ENCODE measurements at places on chromosomes 2 and 18. TPM values are rescaled to one million over a fixed set of nuclear protein-coding genes. Genes with fewer than 3 reads are reported as not detected.
A peak's percentile ranks its signal among the peaks of the same experiment; 100 is the strongest.

DNA sequence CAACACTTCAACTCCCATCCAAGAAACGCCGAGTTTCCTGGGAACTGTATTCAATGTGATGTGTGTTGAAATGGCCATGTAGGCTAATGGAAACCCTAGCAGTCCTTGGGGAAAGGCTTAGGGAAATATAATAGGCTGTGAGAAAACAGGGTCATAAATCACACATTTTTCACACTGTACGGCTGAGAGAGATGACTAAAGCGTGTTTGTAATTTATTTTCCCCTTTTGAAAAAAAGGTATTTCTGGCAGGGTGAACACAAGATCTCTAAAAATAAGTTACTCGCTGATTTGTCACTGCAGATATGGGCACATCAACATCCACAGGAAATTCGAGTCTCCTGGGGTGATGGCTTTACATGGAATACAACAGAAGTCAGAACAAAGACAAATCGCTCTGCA is 109.6 kb upstream of the ST6GAL2 start:
- H3K27ac ChIP-seq: no peak overlapping the region
- no peaks in the 10 kb centered on the region for H3K27me3 ChIP-seq
- no peaks in the 10 kb centered on the region for H3K36me3 ChIP-seq
- H3K4me1 ChIP-seq: no peaks in the 10 kb centered on the region

DNA sequence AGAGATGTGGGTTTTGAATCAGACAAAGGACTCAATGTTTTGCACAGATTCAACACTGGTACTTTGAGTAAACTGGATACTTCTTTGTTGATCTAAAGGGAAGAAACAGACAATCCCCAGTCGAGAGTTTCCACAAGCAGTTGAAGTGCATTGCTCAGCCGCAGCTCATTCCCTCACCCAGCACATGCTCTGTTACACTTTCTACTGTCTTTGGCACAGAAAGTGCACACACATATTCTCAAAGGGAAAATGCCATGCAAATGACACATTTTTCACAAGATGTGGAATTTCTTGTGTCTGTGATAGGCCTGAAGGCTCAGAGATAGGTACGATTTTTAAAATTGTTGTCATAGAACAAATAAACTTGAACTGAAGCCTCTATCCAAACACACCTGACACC is 258.9 kb upstream of the TRIB2 start:
- peak overlapping the region; percentile 79 for H3K27ac ChIP-seq
- no peak overlapping the region for H3K4me3 ChIP-seq

DNA sequence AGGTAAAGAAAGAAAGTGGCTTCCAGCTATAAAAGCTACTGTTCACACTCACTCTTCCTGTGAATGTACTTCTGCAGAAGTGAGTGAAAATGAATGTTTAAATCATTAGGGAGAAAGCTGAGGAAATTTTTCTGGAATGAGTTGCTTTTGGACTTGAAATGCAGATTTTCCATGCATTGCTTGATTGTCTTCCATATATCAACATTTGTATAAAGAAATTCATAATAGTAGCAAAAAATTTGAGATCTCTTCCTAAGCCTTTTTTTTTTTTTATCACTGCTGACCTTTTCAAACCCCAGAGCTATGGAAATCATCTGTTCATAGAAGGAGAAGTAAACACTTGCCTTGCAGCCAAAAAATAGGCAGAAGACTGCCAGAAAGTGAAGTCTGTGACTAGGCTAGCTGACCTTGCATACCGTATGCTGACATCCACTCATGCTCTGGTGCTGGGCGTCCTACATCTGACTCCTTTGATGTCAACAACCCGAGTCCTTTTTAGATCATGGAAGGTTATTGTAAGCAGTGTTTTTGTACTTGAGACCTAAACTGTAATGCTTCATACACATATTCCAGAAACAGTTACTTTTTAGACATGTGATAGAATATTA is 154.5 kb upstream of the RASGRP3 start:
- no peak overlapping the region for H3K27ac ChIP-seq
- H3K27me3 ChIP-seq: no peaks in the 10 kb centered on the region
- no peak overlapping the region for H3K4me3 ChIP-seq

GRCh38 chr2:29115797-29116781 is 874 bp downstream of the CLIP4 start:
- peak overlapping the region; percentile 87 for H3K27ac ChIP-seq
- H3K4me1 ChIP-seq: peaks cover 5% of the 10 kb centered on the region
- peaks cover 6% of the 10 kb centered on the region for H3K27me3 ChIP-seq

Gene CD207
- not detected for total RNA-seq

Gene GNLY
- 87.8 TPM for total RNA-seq

Gene RSAD2
- 6.2 TPM for total RNA-seq

Gene GAL3ST2
- not detected for total RNA-seq

Measured in spleen (tissue), 13 donors.